ENCODE measurements at places on chromosomes 4 and X. TPM values are rescaled to one million over a fixed set of nuclear protein-coding genes. Genes with fewer than 3 reads are reported as not detected.

Gene FGB
- 24.5 TPM for total RNA-seq

Gene CT45A8
- not detected for total RNA-seq

Gene ARHGAP6
- not detected for total RNA-seq

Gene MGST2
- total RNA-seq, result 54.5 TPM

Gene DUSP21
- not detected for total RNA-seq

Gene FGG
- 8.0 TPM for total RNA-seq

Gene SUPT20HL1
- not detected for total RNA-seq

Gene CCDC149
- total RNA-seq, result 2.4 TPM

Gene CLIC2
- total RNA-seq, result 0.03 TPM

Gene TXLNG
- total RNA-seq, result 12.7 TPM

Gene SLC4A4
- total RNA-seq, result 1.7 TPM

Gene FRYL
- 9.2 TPM for total RNA-seq

Gene PAK3
- not detected for total RNA-seq

Gene GPR119
- total RNA-seq, result not detected

Gene MBNL3
- 0.07 TPM for total RNA-seq

Gene MAGEA12
- total RNA-seq, result 0.15 TPM

Gene ZNF280C
- 2.5 TPM for total RNA-seq

Gene FRG2
- total RNA-seq, result not detected

Gene RAB41
- not detected for total RNA-seq

Gene PUDP
- total RNA-seq, result 24.5 TPM

Gene JAKMIP1
- total RNA-seq, result 0.05 TPM

Gene MFAP3L
- 3.6 TPM for total RNA-seq

Gene BLTP1
- total RNA-seq, result 5.6 TPM

Gene MAGED4
- 9.8 TPM for total RNA-seq

Gene SLC9B1
- total RNA-seq, result not detected

Gene MMGT1
- total RNA-seq, result 16.9 TPM

Gene LCORL
- total RNA-seq, result 4.0 TPM

Gene TMPRSS11A
- not detected for total RNA-seq

Gene NEIL3
- total RNA-seq, result 8.4 TPM

Gene SHOX
- total RNA-seq, result not detected

Gene MAGEA2
- 0.07 TPM for total RNA-seq

Gene TAB3
- 9.6 TPM for total RNA-seq

All from A549 treated with Hydrocortisone at 1 μM for 4 hours (cell line).